Left ventricle myocardium superior (tissue), 1 donor: ENCODE measurements at places on chromosomes 11 and 22.
A peak's percentile ranks its signal among the peaks of the same experiment; 100 is the strongest.

DNA sequence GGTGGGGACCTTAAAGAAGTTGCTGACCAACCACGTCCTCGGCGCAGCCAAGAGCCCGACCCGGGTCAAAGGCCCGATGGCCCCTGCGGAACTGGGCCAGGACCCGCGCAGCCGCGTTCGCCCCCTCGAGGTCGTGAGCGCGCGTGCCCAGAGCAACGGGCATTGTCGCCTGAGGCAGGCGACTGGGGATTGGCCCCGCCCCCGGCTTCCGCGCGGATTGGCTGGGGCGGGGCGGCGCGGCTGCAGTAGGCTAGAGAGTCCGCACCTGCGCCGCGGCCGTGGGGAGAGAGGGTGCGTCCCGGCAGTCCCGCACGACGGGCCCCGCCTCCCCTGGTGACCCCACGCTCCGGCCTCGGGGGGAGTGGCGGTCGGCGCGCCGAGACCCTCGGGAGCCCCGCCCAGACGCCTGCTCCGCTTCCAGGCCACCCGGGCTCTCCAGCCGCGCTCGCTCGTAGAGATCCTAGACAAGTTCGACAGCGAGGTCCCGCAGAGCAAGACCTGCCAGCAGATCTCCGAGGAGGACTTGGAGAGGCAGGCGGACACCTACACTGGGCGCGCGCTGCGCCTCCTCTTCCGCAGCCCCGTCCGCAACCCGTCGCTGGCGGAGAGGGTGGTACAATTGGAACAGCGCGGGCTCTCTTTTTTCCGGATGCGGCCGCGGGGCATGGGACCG is 8.3 kb upstream of the PPIL2 start:
- DNase-seq: peak; percentile 86

- no peak for DNase-seq
Observed at GRCh38 chr11:132898676-132899075, 633.6 kb downstream of the OPCML start.

GRCh38 chr11:61814247-61814957 is 2.4 kb downstream of the FADS1 start:
- DNase-seq: no peak

- DNase-seq: peak; percentile 37
Observed at GRCh38 chr11:67285541-67286498, 3.3 kb upstream of the ANKRD13D start.

- no peak for DNase-seq
Observed at GRCh38 chr11:91967026-91967690, 257.5 kb upstream of the FAT3 start.

DNA sequence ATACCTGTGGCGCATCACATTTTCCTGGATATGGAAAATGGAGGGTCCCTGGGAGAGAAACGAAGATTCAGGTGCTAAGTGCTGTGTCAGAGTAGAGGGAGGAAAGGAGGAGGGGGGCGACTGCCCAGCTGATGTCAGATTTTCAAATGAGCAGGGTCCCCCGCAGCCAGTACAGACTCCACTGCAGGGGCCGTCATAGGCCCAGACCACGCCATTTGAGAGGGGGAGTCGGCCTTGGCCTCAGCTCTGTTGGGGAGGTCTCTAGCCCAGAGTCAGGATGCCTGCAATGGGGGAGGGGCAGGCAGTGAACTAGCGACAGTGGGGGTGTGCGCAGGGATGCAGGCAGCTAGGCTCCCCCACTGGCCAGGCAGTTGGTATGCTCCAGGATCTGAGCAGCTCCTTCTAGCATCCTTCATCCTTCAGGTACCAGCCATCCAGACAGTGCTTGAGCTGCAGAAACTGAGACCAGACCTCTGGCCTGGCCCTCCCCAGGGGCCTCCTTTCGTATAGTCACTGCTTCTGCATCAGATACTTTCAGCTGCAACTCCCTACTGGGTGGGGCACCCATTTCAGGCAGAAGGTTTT is at the start of the genes BSCL2 and GNG3:
BSCL2 (minus strand) TSS at position 148 of the 585 bp plus-strand sequence. CDS start 229 bp downstream, outside the sequence.
GNG3 (plus strand) TSS at position 400 of the 585 bp plus-strand sequence. CDS start 620 bp downstream, outside the sequence.
- DNase-seq: peak; percentile 37

DNA sequence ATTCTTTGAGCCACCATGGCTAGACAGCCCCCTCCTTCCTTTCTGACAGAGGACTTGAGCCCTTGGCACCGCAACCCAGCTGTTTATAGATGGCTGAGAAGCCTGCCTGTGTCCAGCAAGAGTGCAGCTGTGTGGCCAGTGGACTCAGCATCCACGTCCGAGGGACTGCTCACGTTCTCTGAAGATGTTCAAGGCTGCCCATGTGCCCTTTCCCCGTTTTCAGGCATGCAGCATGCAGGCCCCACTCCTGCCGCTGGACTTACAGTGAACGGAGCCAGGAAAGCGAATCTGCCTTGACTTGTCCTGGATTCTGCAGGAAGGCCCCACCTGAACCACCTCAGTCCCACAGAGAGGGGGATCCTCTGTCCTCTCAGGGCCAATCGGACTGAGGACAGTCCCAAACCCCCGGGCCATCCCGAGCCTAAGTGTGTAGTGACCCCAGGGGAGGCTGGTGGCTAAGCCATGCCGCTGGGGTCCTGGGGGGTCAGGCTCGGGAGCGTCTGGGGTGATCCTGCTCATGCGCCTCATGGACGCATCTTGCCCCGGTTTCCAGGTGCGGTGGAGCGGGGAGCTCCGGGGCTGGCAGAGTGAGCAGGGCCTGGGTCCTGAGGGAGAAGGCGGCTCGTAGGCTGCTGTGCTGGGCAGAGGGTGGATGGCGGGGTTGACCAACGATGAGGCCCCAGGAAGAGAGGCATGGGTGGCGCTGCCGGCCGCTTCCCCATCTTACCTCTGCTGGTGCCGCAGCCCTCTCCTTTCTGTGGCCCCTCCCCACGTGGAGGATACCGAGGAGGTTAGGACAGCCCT is 170.7 kb downstream of the CTTN start:
- no peak for DNase-seq

- no peak for DNase-seq
Observed at GRCh38 chr11:69309631-69310280, 15.8 kb downstream of the MYEOV start.

DNA sequence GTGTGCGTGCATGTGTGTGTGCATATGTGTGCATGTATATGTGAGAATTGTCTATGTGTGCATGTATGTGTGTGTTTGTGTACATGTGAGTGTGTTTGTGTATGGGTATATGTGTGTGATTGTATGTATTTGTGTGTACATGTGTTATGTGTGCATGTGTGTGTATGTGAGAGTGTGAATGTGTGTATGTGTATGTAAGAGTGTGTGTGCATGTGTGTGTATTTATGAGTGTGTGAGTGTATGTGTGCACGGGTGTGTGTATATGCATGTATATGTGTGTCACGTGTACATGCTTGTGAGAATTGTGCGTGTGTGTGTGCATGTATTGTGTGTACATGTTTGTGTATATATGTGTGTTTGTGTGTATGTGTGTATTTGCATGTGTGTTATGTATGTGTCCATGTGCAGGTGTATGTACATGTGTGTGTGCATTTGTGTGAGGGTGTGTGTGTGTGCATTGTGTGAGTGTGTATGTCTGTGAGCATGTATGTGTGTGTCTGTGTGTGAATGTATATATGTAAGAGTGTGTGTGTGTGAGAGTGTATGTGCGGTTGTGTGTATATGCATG is 16.0 kb downstream of the MB start:
- DNase-seq: no peak

- DNase-seq: no peak
Observed at GRCh38 chr11:73230931-73231330, 12.8 kb downstream of the P2RY2 start.

DNA sequence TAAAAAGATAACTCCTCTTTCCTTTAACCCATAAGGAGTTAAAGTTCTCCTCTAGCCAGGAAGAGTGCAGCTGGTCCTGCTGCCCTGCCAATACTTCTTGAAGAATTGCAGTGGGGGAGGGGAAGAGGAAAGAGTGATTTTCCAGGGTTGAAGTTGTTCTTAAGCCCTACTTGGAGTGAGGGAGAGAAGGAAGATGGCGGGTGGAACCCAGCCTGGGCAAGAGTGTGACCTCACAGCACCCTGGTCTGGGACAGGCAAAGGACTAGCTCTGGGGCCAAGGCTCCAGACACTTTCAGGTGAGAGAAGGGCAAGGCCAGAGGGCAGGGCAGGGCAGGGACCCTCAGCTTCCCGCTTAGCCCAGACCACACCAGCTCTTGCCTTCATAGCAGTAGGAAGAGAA is 6.6 kb downstream of the TNKS1BP1 start:
- DNase-seq: peak; percentile 61

- DNase-seq: peak; percentile 87
Observed at GRCh38 chr11:44595964-44596381, 30.5 kb downstream of the CD82 start.

DNA sequence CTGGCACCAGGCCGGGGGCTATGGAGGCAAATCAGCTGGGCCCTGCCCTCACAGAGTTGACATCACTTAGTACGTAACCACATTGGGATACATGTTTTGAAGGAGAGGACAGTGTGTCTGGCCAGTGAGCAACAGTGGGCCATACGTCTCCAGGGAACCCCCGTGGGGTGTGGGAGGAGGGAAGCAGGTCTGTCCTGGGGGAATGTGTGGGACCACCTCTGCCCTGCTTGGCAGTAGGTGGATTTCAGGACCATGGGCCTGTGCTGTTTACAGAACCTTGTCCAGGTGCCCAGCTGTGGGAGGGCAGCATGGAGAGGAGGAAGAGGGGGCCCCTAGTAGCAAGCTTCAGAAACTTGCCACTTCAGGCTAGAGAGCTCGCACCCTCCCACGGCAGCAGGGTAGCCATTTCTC is 21.0 kb downstream of the P2RY2 start:
- no peak for DNase-seq

- no peak for DNase-seq
Observed at GRCh38 chr11:35978183-35978582, 34.3 kb downstream of the LDLRAD3 start.

DNA sequence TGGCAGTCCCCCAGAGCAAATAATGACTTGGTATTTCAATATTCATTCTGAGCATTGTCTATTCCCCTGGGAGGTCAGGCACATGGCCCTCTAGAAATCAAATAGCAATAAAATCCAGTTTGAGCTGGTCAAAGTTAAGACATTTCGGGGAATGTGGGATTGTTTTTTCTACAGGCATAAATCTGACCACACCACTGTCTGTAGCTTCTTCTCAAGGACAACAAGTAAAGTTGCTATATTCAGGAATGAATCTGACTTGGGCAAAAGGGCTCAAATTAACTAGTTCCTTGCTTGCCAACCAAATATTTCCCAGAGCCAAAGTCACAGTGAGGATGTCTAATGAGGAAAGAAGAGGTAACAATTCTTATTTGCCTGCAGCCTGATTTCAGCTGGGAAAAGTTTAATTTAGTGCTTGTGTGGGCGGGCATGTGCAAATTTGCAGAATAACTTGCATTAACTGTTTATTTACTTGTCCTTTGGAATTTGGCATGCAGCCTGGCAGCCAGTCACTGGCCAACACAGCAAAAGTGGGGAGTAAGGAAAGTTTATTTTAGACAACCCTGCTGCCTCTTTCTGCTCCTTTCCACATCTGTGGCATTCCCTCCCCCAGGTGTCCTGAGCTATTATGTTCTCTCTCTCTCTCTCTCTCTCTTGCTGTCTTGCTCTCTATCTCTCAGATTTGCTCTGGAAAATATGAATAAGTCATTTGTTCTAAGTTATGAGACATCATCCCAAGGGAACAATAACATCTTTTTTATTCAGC is 51.2 kb upstream of the ARHGAP20 start:
- no peak for DNase-seq

- DNase-seq: no peak
Observed at GRCh38 chr11:128628686-128629085, 41.3 kb upstream of the ETS1 start.

- DNase-seq: no peak
Observed at GRCh38 chr11:11349870-11350337, 3.1 kb downstream of the CSNK2A3 start.

DNA sequence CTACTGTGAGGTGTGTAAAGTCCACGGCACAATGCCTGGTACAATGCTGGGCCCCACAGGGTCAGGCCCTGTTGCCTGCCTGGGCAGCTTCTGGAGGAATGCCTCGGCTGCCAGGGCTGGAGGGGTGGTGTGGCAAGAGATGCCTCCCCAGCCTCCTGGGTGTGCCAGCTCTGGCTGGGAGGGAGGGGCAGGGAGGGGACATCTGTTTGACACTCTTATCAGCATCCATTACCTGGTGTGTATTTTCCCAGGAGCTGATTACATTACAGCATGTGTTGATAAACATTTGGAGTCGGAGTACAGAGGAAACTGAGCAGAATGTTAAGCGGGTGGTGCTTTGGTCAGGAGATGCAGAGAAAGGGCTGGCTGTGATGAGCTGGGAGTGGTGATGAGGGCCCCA is 11.0 kb upstream of the NECTIN1 start:
- no peak for DNase-seq

GRCh38 chr11:47148903-47149531 is 27.7 kb downstream of the ARFGAP2 start:
- DNase-seq: no peak

GRCh38 chr22:20188567-20188877 is 37.7 kb upstream of the CCDC188 start:
- DNase-seq: no peak

DNA sequence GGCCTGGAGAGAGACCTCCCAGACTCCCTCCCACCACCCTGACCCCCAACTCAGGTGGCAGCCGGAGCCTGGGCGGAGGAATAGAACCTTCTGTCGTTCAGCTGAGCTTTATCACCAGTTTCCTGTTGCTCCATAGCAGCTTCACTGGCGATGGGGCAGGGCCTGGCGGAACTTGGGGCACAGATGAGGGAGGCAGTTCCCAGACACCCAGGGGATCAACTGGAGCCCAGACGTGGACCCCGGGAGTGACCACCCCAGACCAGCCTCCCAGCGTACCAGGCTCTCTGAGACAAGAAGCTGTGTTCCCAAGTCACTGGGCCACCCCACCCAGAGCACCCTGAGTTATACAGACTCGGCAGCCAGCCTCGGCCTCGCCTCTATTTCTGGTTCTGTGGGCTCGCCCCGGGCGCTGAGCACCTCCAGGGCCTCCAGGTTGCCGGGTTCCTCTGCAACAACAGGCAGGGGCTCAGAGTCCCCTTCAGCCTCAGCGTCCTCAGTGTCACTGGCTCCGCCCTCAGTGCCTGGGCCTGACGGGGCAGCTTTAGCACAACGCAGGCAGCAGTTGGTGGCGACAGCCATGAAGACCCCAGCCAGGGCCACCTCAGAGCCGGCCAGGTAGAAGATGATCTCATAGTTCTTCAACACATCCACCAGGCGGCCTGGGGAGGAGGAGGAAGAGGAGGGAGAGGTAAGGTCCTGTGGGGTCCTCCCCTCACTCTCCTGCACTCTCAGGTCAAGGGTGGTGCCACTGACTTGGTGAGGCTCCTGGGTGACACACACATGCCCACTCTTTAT is 5.7 kb downstream of the SLC16A8 start:
- DNase-seq: peak; percentile 16

- no peak for DNase-seq
Observed at GRCh38 chr22:37636186-37636948, 3.1 kb upstream of the SH3BP1 start.
